ENCODE measurements at places on chromosomes 7 and 10. TPM values are rescaled to one million over a fixed set of nuclear protein-coding genes. Genes with fewer than 3 reads are reported as not detected.

COL13A1 gene
- 4.5 TPM for total RNA-seq

SLC18A2 gene
- total RNA-seq = 6.7 TPM

HOXA5 gene
- total RNA-seq = not detected

ABCC2 gene
- total RNA-seq = 0.42 TPM

ZNF467 gene
- total RNA-seq = 0.50 TPM

AKR1C2 gene
- total RNA-seq = 1.0 TPM

ANKRD22 gene
- total RNA-seq = not detected

CDC14C gene
- total RNA-seq = not detected

CYP2C19 gene
- not detected for total RNA-seq

GIMAP8 gene
- not detected for total RNA-seq

PWWP2B gene
- total RNA-seq = 10.8 TPM

FKBP6 gene
- total RNA-seq = 0.19 TPM

MYOZ1 gene
- total RNA-seq = 2.7 TPM

FFAR4 gene
- not detected for total RNA-seq

LIPK gene
- total RNA-seq = not detected

SLC25A13 gene
- total RNA-seq = 88.7 TPM

ZNF117 gene
- 13.0 TPM for total RNA-seq

PROSER2 gene
- total RNA-seq = 13.7 TPM

RSPH10B gene
- total RNA-seq = 0.17 TPM

PDK4 gene
- total RNA-seq = 0.23 TPM

FOXP2 gene
- total RNA-seq = 0.43 TPM

ASAH2 gene
- 3.1 TPM for total RNA-seq

ERVW-1 gene
- total RNA-seq = not detected

EVX1 gene
- not detected for total RNA-seq

SSC4D gene
- 11.8 TPM for total RNA-seq

FOXI2 gene
- total RNA-seq = 1.0 TPM

POU6F2 gene
- total RNA-seq = 2.0 TPM

FAM25G gene
- not detected for total RNA-seq

SPDYE2B gene
- total RNA-seq = not detected

GPC2 gene
- total RNA-seq = 44.8 TPM

GSDME gene
- 7.6 TPM for total RNA-seq

GIMAP6 gene
- total RNA-seq = not detected

ANXA8L1 gene
- total RNA-seq = not detected

ZNF365 gene
- 0.42 TPM for total RNA-seq

UNCX gene
- not detected for total RNA-seq

NEURL1 gene
- total RNA-seq = 0.73 TPM
